A172 (cell line): ENCODE measurements at places on chromosomes 13 and 19.

DNA sequence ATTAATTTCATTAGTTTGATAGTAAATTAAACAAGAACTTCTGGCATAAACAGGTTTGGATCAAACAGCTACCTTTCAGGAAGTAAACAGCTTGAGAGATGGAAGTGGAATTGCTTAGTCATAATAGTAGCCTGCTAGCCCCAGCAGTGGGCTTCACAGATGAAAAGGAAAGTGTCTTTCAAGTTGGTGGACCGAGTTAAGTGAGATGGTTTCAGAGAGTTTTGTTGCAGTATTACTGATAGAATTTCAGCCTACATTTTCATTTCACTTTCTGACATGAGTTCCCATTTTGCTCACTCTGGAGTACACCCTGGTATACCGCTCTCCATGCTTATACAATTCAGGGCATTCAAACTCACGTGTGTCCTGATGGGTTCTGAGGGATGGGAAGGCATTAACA is 2.0 kb upstream of the PTOV1 start:
- DNase-seq: no peak

GRCh38 chr19:50266041-50266440 is 62.6 kb downstream of the MYH14 start:
- no peak for DNase-seq

DNA sequence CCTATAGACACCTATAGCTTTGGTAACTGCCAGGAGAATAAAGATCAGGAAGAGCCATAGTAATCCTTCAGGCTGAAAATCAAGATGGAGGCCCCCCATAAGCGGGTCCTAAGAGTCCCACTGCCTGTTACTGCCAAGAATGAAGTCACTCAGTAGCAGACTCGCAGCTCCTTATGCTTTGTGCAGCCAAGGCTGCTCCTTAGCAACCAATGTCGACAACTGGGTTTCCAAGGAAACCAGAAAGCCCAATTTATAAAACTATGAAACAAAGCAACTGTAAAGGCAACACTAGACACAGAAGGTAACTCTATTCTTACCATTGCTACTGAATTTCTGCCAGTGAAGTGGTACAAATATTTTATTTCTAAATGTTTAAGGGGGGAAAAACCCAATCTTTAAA is 56.5 kb downstream of the DCLK1 start:
- DNase-seq: no peak

DNA sequence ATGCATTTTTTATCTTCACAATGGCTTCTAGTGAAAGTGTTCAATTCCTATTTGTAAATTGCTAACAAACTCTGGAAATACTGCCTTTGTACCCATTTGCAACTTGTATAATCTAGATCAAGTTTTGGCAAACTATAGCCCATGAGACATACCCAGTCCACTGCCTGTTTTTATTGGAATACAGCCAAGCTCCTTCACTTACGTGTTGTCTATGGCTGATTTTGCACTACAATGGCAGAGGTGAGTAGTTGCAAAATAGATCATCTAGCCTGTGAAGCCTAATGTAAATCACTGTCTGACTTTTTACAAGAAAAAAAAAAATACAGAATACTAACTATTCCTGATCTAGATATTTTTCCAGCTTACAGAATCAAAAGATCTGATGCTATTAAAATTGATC is 37.1 kb downstream of the DZIP1 start:
- peak; percentile 73 for DNase-seq

- peak; percentile 94 for DNase-seq
Measured at GRCh38 chr19:10461047-10461949, 41.0 kb downstream of the PDE4A start.
